ENCODE measurements at places on chromosomes 12 and 14.

DNA sequence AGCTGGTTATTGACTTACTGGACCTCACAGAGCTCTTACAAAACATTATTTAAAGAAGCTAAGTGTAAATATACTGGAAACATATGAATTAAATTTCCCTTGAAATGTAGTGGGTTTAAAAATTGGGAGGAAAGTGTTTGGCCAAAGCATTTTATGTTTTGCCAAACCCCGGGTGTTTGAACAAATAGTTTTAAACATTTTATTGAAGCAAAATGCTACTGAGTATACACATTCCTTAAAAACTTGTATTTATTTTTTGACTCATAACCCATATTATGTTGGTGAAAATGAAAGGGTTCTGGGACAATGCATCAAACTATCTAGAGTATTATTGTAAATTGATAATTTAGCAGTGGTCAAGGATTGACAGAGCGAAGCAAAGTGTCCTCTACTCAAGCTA, 1048.5 kb downstream of the SLC6A15 start:
- no peak for DNase-seq

DNA sequence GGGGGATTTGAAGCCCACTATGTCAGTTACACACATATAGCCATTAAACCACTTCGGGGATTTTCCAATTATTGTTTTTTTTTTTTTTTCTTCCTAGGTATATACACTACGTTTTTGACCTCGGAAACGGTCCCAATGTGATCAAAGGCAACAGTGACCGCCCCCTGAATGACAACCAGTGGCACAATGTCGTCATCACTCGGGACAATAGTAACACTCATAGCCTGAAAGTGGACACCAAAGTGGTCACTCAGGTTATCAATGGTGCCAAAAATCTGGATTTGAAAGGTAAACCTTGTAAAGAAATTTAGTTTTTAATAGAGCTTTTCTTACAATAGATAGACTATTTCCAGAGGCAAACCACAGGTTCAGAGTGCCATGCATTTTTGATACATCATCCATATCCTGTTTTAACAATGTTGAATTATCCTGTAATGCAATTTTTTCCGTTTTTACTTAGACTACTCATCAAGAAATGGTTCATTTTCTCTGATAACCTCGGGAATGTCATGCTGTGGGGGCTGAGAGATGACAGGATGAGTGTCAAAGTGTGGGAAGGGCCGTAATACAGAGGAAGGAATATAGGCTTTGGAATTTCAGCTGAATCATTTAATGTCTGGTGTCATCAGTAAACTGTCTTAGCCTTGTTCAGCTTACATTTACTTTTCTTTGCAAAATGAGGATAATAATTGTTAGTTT, 797.1 kb downstream of the NRXN3 start:
- DNase-seq, result no peak

GRCh38 chr12:700016-700415, 36.8 kb upstream of the NINJ2 start:
- no peak for DNase-seq

- DNase-seq, result no peak
Measured at GRCh38 chr12:57126561-57126960, 1.7 kb upstream of the LRP1 start.

- DNase-seq, result no peak
Measured at GRCh38 chr12:124169577-124170284, 125.2 kb upstream of the RFLNA start.

GRCh38 chr12:82981150-82981549, 294.4 kb downstream of the TMTC2 start:
- DNase-seq, result no peak

DNA sequence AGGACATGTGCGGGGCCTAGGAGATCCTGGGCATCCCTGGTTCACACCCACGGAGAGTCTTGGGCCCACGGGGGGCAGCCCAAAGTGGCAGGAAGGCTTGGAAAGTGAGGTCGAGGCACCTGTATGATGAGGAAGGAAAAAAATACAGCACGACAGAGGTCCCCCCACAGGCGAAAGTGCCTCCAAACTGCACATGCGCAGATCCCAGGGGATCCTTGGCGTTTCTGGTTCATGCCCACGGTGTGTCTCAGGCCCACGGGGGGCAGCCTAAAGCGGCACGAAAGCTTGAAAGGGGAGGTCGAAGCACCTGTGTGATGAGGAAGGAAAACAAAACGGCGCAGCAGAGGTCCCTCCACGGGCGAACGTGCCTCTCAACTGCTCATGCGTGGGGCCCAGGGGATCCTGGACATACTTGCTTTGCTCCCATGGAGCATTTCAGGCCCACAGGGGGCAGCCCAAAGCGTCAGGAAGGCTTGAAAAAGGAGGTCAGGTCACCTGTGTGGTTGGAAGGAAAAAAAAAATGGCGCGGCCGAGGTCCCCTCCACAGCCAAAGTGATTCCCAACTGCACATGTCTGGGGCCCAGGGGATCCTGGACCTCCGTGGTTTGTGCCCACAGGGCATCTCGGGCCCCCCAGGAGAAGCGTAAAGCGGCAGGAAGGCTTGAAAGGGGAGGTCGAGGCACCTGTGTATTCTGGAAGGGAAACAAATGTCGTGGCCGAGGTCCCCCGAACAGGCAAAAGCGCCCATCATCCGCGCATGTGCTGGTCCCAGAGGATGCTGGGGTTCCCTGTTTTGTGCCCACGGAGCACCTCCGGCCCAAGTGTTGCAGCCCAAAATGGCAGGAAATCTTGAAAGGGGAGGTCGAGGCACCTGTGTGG, 582.6 kb downstream of the ALG10 start:
- DNase-seq, result no peak

GRCh38 chr12:9793779-9794395, 33.2 kb upstream of the CD69 start:
- DNase-seq, result no peak

DNA sequence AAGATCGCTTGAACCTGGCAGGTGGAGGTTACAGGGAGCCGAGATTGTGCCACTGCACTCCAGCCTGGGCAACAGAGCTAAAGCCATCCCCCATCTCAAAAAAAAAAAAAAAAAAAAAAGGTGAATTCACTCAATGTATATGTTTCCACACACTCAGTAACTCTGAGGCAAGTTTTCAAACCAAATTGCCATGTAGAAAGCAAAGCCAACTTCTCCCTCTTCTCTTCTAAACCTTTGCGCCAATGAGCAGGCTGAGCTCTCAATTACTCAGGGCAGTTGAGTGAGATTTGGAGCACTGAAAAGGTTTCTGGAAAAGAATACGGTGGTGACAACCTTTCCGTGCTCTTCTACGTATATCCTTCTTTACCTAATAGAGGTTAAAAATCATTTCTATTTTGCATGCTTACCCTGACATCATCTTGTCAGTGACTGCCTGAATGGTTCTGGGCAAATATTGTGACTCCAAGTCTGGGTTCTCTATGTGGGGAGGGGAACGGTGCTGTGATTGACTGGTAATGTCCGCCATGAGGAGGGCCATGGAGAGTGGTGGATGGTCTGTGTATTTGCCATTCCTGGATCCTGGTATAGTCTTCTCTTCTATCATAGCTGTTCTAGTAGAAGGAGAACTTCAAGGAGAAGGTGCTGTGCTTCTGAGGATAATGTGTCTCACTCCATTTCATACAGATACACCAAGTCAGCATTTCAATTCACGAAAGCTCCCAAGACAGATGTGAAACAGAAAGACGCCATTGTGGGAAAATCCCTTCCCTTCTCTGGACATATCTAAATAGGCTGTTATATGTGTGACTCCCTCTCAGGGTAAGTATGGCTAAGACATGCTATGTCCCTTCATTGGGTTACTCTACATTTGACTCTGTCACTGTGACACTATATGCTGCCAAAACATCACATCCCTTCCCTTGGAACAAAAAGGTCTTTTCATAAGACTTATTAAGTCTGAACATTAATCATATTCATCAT, 46.2 kb upstream of the MED13L start:
- no peak for DNase-seq

- DNase-seq, result no peak
Measured at GRCh38 chr12:77724367-77724957, 106.2 kb upstream of the NAV3 start.

DNA sequence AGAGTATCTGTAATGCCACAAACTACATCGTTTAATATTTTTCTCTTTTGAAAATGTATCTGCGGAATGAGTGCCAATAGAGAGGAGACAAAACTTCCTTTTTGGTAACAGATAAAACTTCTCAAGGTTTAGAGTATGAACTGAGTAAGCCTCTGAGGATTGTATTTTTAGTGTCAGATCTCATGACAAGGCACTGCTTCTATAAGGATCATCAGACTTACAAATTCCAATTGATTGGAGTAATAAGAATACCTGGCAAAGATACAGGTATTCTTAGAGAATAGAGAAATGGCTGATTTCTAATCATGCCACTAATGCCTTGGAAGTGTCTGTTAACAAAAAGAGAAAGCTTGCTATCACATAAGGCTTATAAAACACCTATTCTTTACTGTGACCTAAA, 45.3 kb downstream of the SLC35F4 start:
- no peak for DNase-seq

DNA sequence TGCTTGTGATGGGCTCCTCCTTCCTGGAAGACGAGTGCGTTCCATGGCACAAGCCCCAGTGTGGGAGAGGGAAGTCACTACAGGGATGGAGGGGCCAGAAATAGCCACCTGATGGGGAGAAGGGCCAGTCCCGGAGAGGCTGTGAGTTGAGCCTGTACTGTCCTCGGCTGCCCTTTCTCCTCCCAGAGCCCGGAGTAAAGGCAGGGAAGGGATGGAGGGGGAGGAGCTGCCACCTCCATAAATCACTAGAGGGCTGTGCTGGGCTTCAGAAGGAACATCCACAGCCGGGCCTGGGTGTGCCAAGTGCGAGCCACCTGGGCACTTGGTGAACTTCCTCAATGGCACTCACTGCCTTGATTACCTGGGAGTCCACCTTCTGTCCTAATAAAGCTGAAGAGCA, 110.1 kb downstream of the RBM19 start:
- no peak for DNase-seq

GRCh38 chr14:101820283-101820798, 58.8 kb downstream of the PPP2R5C start:
- no peak for DNase-seq

- no peak for DNase-seq
Measured at GRCh38 chr14:55600784-55601561, 21.0 kb downstream of the KTN1 start.

GRCh38 chr14:51789596-51789995, 70.8 kb upstream of the GNG2 start:
- DNase-seq, result no peak

- no peak for DNase-seq
Measured at GRCh38 chr12:24996102-24996797, 47.3 kb upstream of the BCAT1 start.

DNA sequence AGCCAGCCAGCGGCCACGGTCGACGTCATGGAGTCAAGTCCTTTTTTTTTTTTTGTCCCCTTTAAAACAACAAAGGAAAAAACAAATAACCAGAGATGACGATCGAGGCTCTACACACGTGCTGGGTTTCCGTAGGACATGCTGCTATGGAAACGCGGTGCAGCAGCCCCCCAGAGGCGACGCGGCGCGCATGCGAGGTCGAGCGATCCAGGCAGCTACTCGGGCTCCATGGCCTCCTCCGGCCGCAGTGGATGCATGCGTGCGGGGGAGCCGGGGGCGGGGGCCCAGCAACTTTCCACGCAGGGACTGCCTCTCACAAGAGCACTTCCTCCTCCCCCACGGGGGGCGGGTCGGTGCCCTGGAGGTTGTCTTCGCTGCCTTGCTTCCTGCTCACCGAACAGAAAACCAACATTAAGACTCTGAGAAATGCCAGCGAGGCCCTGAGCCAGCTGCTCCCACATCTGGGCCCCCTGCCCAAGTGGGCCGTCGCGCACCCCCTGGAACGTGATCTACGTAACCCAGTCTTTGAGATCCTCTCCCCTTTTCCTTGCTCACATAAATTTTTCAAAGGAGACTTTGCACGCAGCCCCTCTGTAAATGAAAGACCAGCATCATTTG, 30.7 kb downstream of the P2RX4 start:
- DNase-seq, result no peak

- no peak for DNase-seq
Measured at GRCh38 chr14:39875028-39875427, 442.8 kb upstream of the FBXO33 start.

GRCh38 chr12:91511795-91512420, 329.3 kb upstream of the DCN start:
- DNase-seq, result no peak

- no peak for DNase-seq
Measured at GRCh38 chr12:58268069-58268468, 326.7 kb downstream of the ATP23 start.

- no peak for DNase-seq
Measured at GRCh38 chr12:124827588-124828184, 36.0 kb downstream of the SCARB1 start.

GRCh38 chr12:77471801-77472200, 358.9 kb upstream of the NAV3 start:
- DNase-seq, result no peak

DNA sequence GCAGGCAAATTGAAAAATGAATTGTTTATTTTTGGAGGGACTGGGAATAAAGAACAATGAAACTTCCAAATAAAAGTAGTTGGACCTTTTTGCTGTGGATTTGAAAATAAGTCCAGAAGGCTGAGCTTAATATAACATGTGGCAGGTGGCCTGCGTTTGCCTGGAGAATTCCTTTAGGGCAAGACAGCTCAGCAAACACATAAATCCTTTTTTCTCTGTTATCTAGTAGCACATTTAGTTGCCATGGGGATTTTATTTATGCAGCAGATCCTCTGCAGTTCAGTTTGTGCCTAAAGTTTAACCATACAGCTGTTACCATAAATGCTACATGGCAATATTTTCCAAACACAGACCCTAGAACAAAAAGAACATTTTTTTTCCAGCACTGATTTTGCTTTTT, 180.0 kb downstream of the NPAS3 start:
- DNase-seq, result no peak

- DNase-seq, result no peak
Measured at GRCh38 chr14:105205673-105206208, 24.6 kb upstream of the NUDT14 start.

DNA sequence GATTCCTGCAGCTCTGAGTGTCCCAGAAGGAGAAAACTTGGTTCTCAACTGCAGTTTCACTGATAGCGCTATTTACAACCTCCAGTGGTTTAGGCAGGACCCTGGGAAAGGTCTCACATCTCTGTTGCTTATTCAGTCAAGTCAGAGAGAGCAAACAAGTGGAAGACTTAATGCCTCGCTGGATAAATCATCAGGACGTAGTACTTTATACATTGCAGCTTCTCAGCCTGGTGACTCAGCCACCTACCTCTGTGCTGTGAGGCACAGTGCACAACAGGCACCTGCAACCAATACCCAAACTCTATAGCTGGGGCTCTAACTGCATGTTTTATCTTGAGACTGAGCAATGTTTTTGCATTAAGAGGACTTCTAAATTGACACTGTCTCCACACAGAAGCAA, 379.2 kb upstream of the OR4E1 start:
- DNase-seq, result no peak

DNA sequence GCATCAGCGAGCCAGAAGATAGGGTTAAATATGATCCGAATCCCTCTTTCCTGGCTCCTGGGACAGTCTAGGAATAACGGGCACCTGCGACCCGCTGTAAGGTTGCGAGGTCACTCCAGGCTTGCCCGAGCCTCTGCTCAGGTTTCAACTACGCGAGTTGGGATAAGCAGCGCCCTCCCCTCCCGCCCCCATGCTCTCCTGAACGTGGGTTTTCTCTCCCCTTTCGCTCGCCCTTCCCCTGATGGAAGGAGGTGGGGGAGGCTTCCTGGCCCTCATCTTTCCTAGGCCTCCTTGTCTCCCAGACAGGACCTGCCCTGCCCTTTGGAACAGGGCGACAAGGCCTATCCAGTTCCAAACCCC, 753 bp upstream of the ATP5MC2 start:
- no peak for DNase-seq

- DNase-seq, result no peak
Measured at GRCh38 chr12:116610971-116611541, 51.9 kb downstream of the MAP1LC3B2 start.

- DNase-seq, result no peak
Measured at GRCh38 chr12:98235301-98235700, 280.1 kb upstream of the TMPO start.

All from GM04503 (cell line).